Amniotic epithelial cell (primary cell): ENCODE measurements at places on chromosomes 5 and 9.
A peak's percentile ranks its signal among the peaks of the same experiment; 100 is the strongest.

DNA sequence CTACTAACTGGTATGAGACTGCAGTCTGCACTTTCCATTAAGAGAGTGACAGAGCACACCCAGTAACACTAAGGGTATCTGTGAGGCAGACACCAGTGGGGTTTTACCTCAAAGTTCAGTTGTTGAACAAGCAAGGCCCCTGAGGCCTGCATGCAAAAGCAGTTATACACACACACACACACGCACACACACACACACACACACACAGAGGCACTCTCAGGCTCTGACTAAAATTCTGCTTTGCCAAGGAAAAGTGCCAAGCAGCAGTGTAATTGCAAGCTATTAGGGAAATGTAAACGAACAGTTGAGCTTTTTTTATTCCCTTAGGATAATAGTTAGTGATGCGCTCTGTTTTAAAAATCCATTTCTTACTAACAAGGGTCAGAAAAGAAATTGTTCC is 377.1 kb downstream of the SPOCK1 start:
- DNase-seq: no peak

DNA sequence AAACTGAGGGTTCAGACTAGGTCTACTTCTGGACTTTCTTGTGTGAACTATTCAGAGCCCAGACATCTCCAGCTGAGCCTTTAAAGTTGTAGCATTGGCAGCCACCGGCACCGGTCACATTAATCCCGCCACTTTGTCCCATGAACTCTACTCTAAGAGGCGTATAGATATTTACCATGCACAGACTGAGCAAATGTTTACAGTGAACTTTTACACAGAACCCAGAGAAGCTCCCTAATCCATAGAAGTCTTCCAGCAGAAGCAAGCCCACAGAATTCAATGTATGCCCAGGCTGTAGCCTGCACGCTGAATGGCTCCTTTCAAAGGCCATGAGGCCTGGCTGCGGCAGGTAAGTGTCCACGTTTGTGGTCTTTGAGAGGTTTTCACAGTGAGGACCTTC is 466.9 kb downstream of the ENC1 start:
- DNase-seq: no peak

GRCh38 chr9:132539096-132539495 is 43.3 kb upstream of the BARHL1 start:
- DNase-seq: no peak

GRCh38 chr5:123287881-123288280 is 135.3 kb downstream of the CEP120 start:
- DNase-seq: no peak

- no peak for DNase-seq
Observed at GRCh38 chr5:45774528-45774927, 78.3 kb upstream of the HCN1 start.

GRCh38 chr5:156685481-156685880 is 164.6 kb upstream of the PPP1R2B start:
- no peak for DNase-seq

GRCh38 chr9:135901031-135901758 is 6.2 kb downstream of the CAMSAP1 start:
- DNase-seq: no peak

- DNase-seq: no peak
Observed at GRCh38 chr9:26462751-26463150, 429.9 kb downstream of the CAAP1 start.

DNA sequence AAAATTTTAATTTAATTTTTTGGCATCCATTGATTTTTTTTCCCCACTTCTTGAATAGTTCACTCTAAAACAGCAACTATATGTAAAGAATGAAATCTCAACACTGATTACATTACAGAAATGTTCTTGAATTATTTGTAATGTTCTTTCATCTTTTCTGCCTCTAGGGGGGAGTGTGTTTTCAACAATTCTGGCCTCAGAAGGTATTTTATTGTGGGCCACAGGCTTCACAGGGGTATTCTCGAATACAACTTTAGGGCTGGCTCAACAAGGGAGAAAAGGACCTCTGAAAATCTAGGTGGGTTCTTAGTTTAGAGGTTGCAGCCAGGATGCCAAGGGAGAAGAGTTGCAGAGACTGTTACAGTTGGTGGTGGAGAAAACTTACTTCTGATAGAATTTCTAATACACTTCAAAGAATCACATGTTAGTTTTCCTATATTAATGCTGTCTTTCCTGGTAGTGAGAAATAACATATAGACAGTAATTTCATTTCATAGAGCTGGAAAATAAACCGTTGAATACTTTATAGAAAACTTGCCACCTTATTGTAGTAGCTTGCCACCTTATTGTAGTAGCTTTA is 3.6 kb upstream of the NPR3 start:
- peak; percentile 42 for DNase-seq

DNA sequence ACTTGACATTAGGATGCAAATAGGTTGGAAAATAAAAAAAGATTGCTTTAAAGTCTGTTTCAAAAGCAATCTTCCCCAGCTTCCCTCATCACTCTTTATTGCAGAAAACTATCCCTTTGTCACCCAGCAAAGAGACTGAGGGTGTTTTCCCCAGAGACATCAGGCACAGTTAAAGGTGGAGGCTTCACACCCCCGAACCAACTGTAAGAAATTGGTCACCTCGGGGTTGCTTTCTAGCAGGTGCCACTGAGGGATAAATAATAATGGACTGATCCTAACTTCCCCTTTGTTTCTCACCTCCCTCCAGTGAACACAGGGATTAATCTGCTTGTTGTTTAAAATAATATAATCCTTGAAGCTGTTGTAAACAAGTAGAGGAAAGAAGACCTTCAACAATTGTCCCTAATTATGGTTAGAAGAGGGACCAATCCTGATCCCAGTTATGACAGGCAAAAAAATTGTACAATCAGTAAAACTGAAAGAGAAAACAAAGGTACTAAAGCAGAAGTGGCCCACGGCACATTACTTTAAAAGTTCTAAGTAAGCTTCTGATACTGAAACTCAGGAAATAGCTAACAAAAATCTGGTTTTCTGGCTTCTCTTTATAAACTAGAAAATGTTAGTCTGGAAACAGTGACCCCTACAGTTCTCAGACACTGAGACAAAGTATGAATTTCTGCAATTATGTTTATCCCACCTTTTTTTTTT is 6.6 kb upstream of the PCSK1 start:
- no peak for DNase-seq

DNA sequence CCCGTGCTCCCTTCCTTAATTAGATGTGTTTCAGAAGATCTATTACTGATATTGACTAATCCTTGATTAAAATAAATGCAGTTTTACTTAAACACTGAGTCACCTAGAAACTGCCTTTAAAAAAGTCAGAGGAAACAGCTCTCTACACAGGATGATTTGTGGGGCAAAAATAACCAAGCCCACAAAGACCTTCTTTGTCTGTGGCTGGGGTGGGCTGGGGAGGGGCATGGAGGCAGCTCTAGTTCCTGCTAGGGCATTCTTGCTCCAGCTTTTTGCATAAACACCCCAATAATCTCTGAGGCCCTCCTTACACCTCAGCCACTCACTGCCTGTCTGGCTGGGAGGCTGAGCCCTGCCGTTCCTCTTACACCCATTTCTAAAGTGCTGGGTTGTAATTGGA is 227.6 kb upstream of the DAP start:
- no peak for DNase-seq

DNA sequence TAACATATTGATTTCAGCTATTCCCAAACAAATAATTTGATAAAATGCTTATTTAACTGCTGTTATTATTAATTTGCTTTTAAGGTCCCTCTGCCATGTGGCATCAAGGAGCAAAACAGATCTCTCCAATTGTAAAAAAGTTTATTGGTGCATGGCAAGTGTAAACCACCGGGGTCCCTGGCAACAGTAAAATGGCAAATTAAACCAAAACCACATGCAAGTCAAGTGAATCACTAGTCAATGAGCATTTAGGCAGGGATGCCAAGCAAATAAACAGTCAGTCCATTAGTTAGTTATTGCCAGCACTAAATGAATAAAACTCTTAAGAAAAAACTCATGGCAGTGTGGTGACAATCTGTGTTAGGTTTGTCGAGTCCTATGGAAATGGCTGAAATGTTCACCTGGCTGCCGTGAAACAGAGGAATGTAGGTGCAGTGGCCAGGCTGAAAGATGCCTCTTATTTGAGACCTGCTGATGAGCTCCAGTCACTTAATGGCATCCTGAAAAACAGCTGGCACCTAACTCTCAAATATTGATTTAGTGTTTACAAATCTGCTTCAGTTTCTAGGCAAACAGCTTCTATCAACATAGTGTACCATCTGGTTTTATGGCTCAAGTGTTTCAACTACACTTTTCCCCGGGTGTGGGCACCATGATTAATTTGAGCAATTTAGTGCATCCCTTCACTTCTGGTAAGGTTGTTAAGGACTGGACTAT is 296.5 kb upstream of the ITGA1 start:
- no peak for DNase-seq

- DNase-seq: no peak
Observed at GRCh38 chr9:20178679-20179078, 389.8 kb upstream of the SLC24A2 start.

- DNase-seq: no peak
Observed at GRCh38 chr5:73443829-73444498, 4.6 kb downstream of the FOXD1 start.

DNA sequence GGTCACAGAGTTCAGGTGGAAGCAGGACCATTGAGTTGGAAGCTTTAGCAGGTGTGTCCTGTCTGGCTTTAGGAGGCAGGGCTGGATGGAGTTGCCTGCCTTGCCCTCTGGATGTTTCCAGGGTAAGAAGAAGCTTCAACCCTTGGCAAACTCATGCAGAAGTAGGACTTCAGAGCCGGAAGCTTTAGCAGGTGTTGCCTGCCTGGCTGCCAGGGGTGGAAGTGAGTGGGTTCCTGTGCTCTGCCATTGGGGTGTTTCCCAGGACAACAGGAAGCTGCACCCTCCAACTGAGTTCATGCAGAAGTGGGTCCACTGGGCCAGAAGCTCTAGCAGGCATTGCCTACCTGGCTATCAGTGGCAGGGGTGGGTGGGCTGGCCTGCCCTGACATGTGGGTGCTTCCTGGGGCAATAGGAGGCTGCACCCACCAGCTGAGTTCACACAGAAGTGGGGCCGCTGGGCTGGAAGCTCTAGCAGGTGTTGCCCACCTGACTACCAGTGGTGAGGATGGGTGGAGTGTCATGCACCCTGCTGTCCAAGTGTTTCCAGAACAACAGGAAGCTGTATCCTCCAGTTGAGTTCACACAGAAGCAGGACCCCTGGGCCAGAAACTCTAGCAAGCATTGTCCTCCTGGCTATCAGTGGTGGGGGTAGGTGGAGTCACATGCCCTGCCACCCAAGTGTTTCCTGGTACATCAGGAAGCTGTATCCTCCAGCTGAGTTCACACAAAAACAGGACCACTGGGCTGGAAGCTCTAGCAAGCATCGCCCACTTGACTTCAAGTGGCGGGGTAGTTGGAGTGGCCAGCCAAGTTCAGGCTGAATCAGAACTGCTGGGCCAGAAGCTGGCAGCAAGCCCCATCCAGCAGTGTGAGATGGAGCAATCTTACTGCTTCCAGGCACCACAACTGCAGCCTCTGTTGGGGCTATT is 24.6 kb downstream of the LOX start:
- peak; percentile 55 for DNase-seq

- peak; percentile 90 for DNase-seq
Observed at GRCh38 chr5:140214831-140215230, 39.8 kb downstream of the CYSTM1 start.

GRCh38 chr5:50744776-50745175 is 78.3 kb downstream of the PARP8 start:
- peak; percentile 29 for DNase-seq

- no peak for DNase-seq
Observed at GRCh38 chr5:73899055-73899454, 273.1 kb downstream of the ARHGEF28 start.

DNA sequence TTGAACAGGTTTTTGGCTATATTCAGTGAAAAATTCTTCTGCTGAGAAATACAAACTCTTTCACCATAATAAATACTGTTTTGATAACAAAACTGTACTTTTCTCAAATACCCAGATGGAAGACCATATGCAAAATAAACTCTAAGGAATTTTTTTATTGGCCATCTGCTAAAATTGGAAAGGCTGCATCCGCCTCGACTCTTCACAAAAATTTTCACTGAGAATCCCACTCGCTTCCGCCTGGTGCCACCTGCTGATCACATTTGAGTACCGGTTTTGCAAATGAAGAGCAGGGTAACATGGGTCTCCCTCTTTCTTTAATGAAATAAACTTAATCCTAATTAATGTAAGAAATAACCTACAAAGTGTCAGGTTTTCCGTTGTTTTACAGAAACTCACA is 76.4 kb downstream of the TTLL11 start:
- DNase-seq: no peak
